ENCODE measurements at places on chromosomes 3 and 15.

- DNase-seq = no peak
These were observed 54.3 kb downstream of the LMCD1 start for GRCh38 chr3:8555725-8556472.

GRCh38 chr3:59737241-59737640, 687.4 kb upstream of the CFAP20DC start:
- DNase-seq = no peak

DNA sequence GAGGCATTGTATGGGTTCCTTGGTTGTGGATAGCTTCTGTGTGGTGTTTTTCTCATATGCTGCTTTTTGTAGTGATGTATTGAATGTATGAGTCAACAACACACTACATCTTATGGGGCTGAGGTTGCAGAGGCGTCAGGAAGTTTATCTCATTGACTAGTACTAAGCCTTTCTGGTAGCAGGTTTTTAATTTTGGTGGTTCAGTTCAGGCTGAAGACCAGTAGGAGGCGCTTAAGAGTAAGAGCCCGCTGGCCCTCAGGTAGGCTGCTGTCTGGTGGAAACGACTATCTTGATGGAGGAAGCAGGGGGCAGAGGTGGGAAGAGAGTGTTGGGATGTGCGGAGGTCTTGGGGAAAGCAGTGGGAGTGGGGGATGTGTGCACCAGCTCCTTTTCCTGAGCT, 62.4 kb downstream of the RTP4 start:
- DNase-seq = no peak

GRCh38 chr3:21913791-21914190, 162.8 kb upstream of the ZNF385D start:
- no peak for DNase-seq

DNA sequence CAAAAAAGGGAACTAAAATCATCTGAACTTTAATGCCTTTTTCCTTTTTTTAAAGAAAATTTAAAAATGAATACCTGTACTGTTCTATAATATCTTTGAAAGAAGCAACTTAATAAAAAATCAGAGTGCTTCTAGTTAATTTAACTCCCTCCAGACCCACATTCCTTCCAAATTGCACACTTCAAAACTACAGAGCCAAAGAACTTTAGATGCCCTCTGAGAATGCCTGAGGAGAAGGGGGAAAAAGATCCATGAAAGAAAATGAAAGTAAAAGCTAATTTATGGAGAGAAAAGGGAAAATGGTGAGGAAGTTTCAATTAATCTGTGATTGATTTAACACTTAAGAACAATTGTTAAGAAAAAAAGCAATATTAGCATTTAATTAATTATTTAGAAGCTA, 1141.6 kb downstream of the IGSF11 start:
- no peak for DNase-seq

GRCh38 chr3:27900316-27900715, 178.2 kb upstream of the EOMES start:
- peak; percentile 48 for DNase-seq

DNA sequence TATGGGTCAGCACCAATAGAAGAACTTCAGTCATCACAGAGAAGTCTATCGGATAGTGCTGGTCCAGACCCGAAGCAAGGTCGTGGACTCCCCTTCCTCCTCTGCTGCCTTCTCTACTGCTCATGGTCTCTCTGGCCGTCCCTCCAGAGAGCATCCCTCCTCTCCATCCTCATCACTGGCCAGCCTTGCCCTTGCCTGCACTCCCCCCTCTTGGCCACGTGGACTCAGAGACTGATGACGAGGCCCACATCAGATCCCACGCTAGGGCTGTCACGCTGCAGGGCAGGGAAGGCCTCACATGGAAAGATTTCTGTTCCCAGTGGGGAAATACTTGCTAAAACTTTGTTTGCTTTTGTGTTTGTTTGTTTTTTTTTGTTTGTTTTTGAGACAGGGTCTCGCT, 35.3 kb downstream of the IGDCC3 start:
- no peak for DNase-seq

GRCh38 chr3:161008086-161008485, 97.1 kb downstream of the B3GALNT1 start:
- no peak for DNase-seq

- no peak for DNase-seq
These were observed 51.3 kb downstream of the MBNL1 start for GRCh38 chr3:152319831-152320617.

DNA sequence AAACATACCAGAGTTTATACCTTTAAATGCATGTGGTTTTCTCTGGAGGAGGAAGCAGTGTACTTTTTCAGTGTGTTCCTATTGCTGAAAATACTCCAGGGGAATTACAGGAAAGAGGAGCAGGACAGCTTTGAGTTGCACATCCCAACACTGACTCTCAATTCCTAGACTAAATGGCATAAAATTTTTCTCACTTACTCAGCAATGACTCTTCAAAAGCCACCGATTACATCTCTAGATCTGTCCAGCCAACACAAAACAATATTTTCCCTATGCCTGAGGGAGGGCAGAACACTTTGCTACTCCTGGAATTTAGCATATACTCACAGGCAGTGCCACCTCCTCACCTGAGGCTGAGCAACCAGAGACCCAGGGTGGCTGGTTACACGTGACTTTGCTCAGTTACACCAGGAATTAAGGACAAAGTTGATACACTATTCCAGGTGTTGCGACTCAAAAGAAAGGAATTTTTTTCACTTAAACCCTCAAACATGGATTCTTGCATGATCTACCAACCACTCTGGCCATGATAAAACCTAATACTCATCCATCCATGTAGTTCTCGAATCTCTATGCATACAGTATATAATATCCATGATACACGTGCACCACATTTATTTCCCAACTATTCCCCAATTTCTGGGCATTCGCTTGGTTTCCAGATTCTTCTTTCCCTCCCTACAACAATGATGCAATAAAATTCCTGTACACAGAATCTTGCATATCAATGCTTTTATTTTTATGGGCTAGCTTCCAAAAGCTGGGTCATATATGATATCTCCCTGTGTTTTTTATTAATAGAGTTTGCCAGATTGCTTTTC, 194.6 kb downstream of the THRB start:
- DNase-seq = no peak

- no peak for DNase-seq
These were observed 232.1 kb downstream of the CTNNB1 start for GRCh38 chr3:41431386-41431785.

GRCh38 chr15:38130740-38131498, 121.7 kb upstream of the SPRED1 start:
- DNase-seq = no peak

DNA sequence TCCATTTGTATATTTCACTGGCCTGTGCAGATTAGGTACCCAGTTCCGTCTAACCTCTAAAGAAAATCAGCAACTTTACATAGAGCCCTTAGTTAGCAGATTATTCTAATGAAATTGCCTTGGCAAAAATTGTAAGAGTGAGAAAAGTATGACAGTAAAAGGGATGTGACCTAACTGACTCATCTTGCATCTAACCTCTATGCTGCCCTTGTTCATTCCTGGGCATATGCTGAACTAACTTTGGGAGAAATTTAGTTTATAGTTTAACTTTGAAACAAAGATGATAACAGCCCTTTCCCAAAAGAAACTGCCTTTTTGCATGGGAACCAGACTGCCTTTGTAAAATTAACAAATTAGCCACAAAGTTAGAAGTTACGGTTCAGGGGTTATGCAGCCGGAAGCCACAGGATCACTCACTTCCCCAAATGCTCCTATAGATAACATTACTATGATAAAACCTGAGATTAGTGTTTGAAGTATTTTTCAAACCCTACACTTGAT, 839.8 kb upstream of the ALCAM start:
- no peak for DNase-seq

GRCh38 chr15:82113106-82113715, 67.4 kb upstream of the MEX3B start:
- no peak for DNase-seq

DNA sequence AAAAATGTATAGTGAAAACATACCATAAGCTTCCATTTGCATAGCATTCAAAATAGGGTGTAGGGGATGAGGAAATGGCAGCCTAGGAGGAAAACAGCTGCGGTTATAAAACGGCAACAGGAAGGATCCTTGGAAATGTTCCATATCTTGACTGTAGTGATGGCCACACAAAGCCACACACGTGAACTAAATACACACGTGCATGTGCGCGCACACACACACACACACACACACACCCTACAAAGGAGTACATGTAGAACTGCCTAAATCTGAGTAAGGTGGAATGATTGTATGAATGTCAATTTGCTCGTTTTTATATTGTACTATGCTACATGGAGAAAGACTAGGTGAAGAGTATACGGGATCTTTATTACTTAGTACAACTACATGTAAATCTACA, 3.9 kb upstream of the IREB2 start:
- no peak for DNase-seq

DNA sequence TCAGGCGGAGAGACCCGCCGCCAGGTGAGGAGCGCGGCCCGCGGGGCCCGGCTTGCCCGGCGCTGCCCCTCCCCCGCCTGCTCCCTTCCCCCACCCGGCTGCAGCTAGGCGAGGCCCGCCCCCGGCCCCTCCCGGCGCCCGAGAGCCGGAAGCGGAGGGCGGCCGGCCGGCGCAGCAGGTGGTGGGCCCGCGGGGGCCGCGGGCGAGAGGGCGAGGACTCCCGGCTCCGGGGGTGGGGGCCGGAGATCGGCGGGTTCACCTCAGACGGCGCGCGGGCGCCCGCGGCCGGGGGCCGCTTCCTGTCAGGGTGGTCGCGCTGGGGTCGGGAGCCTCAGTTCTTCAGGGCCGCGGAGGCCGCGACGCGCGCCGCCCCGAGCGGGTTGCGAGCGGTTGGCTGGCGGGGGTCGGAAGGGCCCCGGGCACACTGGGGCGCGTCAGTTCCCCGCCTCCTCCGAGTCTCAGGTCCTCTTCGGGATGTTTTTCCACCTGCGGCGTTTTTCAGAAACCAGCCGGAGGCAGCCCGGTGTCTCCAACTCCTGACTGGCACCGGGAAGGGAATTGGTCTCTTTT, 395 bp downstream of the ZFAND6 start:
- DNase-seq = no peak

DNA sequence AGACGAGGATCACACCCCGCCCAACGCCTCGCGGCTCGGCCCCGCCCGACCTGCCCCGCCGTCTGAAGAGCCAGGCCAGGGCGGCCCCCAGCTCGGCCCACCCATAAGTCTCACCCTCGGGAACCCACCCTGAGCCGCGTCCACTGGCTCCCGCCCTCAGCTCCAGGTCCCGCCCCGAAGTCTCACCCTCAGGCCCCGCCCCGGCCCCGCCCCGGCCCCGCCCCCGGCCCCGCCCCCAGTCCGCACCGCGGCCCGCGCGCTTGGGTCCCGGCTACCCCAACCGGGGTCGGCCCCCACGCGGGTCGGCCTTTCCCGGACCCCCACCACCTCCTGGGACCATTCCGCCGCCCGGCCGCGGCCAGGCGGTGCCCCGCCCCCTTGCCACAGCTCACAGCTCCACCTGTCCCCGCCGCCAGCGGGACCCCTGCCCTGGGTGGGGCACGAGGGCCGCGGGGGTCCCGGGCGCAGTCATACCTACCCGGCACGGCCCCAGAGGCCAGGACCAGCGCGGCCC, 489 bp downstream of the CSPG5 start:
- peak; percentile 54 for DNase-seq

DNA sequence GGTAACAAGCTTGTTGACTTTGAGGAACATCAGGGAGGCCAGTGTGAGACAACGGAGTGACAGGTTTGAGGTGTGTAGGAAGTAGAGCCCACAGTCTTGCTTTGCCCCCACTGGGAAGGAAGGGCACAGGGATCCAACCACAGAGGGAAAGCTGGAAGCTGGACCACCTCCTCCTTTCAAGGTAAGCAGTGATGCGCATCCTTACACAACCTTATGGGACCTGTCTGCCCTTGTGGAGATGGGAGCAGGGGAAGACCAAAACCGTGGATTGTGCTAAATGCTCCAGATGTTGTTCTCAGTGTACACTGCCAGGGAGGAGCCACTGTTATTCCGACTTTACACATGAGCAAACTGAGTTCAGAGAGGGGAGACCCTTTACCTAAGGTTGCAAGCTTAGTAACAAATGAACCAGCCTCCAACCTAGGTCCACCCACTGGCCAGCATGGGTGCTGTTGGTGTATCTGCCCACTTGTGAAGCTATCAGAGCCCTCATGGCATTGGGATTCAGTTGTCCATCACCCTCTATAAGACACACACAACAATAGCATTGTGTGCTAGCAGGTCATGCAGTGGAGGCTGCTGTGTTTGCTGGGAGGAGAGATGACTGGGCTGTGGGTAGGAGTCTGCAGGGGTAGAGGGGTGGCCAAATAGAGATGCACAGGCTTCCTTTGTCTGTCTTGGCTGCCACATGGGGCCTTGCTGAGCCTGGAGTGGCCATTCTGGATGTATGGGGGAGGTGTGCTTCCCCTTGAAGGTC, 586 bp upstream of the LSMEM2 start:
- no peak for DNase-seq

DNA sequence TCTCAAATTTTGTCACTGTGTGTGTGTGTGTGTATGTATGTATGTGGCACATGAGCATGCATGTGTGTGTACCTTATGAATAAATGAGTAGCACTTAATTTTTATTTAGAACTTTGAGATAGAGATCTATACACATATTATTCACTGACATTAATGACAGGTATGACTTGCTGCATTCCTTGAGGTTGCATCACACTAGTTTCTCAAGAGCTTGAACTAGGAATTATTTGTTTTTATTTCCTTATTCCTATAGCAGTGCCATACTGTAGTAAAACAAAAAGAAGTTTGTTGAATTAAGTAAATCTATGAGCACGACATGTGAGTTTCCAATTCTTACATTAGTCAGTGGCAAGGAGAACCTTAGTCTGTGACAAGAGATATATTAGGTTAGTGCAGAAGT, 943.9 kb downstream of the ROBO1 start:
- no peak for DNase-seq

GRCh38 chr3:177421481-177421785, 224.2 kb upstream of the TBL1XR1 start:
- DNase-seq = no peak

GRCh38 chr15:86087808-86088207, 8.1 kb downstream of the AGBL1 start:
- DNase-seq = no peak

GRCh38 chr3:28915741-28916500, 364.9 kb upstream of the RBMS3 start:
- DNase-seq = no peak

DNA sequence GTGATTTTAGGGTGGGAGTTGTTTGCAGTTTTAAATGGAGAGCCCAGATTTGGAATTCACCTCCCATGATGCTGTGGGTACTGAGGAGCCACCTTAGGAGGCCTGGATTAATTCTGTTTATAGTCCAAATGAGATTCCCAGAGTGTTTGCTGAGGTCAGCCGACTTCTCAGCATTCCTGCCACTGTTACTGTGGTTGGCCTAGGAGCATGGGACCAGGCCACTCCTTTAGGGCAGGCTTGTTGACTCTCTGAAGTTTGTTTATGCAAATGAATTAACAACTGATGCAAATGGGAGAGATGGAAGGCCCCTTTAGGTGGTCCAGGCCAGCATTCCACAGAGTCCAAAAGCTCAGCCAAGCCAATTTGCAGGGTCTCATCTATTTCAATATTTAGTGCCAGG, 46.1 kb downstream of the CACNA2D3 start:
- no peak for DNase-seq

All from CD4-positive, alpha-beta T cell treated with Interleukin-12 subunit alpha and Interleukin-12 subunit beta, for 1 hour (primary cell).